ENCODE measurements at places on chromosomes 7 and 10. TPM values are rescaled to one million over a fixed set of nuclear protein-coding genes. Genes with fewer than 3 reads are reported as not detected.

LRMDA gene
- 24.7 TPM for polyA plus RNA-seq

- DNase-seq = no peak
Measured at GRCh38 chr7:26182283-26182682, 18.3 kb downstream of the HNRNPA2B1 start.

DNA sequence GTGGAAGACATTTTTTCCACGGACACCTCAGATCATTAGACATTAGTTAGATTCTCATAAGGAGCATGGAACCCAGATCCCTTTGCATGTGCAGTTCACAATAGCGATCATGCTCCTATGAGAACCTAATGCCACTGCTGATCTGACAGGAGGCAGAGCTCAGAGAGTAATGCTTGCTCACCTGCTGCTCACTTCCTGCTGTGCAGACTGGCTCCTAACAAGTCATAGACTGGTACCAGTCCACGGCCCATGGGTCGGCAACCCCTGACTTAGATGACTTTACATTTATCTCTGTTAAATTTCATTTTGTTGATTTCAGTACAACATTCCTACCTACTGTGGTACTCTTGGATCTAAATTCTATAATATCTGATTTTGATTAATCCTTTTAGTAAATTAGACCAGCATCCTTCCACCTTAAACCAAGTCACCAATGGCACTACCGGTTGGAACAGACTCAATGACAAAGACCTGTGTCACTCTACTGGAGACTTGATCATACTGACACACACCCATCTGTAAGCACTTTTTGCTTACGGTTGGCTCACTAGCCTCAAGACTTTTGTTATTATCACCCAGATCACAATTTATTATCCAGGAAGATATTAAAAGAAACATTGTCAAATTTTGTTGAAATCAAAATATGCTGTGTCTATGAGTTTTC is 8.0 kb upstream of the CCDC71L start:
- no peak for DNase-seq

- no peak for DNase-seq
Measured at GRCh38 chr10:114380060-114380459, 24.2 kb downstream of the AFAP1L2 start.

OR6B1 gene
- not detected for polyA plus RNA-seq

DNA sequence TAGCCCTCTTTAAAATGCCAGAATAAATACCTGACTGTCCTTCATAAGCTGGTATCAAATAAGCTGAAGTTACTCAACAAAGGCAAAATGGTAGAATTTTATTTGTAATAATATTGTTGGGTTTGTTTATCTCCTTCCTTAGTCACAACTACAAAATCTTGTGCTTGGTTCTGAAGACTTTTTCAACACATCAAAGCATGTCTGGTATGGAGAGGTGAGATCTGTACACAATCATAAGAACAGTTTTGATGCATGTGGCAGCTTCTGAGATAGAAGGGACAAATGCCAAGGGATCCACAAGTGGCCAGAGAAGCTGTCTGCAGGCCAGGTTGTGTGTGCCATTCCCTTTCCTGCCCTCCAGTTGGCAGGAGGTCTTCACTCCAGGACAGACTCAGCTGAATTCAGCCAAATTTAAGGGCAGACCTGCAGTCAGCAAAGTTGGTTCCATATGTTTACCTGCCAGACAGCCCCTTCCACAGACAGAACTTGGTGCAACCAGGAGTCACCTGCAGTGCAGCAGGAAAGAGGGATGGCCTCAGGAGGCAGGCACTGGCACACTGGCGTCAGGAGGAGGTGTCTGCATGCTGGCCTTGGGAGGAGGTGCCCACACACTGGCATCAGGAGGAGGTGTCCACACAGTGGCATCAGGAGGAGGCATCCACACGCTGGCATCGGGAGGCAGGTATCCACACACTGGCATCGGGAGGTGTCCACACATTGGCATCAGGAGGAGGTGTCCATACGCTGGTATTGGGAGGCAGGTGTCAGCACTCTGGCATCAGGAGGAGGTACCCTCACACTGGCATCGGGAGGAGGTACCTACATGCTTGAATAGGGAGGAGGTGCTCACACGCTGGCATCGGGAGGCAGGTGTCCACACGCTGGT is 93.1 kb upstream of the IKZF1 start:
- no peak for DNase-seq

- no peak for DNase-seq
Measured at GRCh38 chr7:41238851-41239331, 464.0 kb downstream of the INHBA start.
